ENCODE measurements at places on chromosomes 3 and 15.

GRCh38 chr3:14547693-14548092 is 7.6 kb upstream of the GRIP2 start:
- no peak for DNase-seq

DNA sequence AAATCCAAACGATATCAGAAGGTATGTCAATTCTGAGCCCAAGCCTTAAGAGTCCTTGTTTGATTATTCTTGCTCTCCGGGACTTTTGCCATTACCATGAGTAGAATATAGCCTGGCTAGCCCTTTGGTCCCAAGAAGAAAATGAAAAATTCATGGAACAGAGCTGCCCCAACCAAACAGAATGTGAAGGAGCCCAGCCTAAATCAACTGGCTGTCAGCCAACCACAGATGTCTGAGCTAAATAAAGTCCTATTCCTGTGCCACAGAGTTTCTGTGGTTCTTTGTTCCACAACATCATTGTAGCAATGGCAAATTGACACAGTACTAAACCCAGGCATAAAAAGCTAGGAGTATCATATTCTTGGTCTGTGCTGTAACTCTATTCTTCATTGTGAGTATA is 185.2 kb downstream of the CPNE4 start:
- DNase-seq: no peak

DNA sequence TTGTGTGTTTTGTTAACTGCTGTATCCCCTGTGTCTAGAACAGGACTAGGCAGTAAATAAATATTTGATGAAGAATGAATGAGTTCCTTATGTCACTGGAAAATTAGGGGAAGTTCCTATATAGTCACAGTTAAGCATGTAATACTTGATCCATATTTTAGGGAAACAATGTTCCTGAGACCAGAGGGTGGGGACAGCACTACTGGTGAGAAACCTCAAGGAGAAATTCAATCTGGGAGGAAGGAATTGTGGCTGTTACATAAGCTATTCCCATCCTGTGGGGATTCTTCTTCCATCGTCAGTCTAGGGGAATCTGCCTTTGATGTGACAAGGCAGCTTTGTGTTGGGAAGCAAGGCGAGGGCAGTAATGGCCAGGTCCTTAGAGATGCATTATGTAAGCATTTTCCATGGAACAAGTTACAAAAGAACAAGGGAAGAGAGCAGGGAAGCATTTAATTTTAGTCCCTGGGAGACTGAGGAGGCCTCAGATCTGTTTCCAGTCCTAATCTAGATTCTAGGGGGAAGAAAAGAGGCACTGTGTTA is 219.3 kb upstream of the TTC14 start:
- no peak for DNase-seq

DNA sequence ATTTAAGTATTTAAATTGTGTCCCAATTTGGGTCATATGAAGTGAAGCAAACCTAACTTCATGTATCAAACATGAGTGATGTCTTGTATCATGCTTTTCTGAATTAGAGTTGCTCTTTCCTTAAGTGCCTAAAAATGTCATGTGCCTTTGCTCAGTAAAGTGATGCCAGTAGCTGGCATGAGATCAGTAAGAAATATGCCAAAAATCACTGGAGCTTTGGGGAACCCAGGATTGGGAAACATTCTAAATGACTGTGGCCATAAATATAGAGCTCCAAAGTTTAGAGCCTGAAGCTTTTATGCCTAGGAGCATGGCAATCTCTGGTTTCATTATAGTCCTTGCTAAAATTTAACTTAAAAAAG is 33.8 kb downstream of the RBMS3 start:
- no peak for DNase-seq

DNA sequence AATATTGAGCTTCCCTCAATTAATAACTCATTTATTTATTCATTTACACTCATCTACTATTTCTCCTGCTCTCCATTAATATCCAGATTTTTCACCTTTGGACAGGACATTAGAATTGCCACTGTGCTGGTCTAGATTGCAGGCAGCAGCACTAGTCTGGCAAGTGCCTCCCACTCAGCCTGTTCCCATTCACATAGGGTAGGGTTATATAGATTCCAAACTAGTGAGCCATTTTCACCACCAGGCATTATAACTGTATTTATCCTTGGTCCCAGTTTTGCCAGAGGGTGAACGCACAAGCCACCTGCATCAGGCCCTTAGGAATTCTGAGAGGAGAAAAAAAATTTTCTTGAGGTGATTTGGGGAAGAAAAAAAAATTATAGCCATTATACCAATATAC is 44.5 kb downstream of the ANAPC13 start:
- DNase-seq: no peak

- DNase-seq: peak; percentile 28
Observed at GRCh38 chr3:183698318-183698751, 738 bp downstream of the YEATS2 start.

GRCh38 chr15:62545467-62546227 is 380.6 kb upstream of the C2CD4B start:
- no peak for DNase-seq

- DNase-seq: no peak
Observed at GRCh38 chr15:98807262-98807661, 158.9 kb downstream of the IGF1R start.

- DNase-seq: no peak
Observed at GRCh38 chr3:159187232-159187631, 385.4 kb downstream of the MFSD1 start.

DNA sequence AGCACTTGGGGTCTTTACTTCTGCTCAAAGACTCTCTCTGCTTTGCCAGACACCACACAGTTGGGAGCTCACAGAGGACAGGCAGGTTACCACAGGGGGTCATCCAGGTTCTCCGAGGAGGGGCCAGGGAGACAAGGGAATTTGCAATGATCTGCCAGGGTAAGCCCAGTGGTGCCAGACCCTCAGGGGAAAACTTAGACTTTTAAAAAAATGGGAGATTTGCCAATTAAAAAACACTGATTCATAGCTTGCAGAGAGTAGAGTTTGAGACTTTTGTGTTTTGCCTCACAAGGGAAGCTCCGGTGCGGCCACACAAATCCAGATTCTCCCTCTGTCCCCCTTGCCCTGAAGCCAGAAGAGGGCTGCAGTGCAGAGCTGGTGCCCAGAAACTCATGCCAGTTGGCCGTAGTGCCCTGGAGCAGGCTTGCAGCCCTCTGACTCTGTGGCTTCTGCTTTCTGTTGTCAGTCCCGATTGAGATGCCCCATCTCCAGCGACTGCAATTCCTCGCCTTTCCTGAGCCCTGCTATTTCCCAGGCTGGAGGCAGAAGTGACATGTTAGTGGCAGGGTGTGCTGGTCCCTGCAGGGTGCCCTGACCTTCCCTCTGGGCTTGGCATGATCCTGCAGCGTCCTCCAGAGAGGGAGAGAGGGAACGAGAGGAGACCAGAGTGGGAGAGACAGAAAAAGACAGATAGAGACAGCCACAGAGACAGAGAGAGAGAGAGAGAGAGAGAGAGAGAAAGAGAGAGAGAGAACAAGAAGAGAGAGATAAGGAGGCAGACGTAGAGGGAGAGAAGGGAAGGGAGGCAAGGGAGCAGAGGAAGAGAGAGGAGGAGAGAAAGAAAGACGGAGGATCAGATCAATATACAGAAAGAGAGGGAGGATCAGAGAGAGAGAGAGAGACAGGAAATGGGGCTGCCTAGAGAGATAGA is 46.0 kb downstream of the RHCG start:
- DNase-seq: no peak

DNA sequence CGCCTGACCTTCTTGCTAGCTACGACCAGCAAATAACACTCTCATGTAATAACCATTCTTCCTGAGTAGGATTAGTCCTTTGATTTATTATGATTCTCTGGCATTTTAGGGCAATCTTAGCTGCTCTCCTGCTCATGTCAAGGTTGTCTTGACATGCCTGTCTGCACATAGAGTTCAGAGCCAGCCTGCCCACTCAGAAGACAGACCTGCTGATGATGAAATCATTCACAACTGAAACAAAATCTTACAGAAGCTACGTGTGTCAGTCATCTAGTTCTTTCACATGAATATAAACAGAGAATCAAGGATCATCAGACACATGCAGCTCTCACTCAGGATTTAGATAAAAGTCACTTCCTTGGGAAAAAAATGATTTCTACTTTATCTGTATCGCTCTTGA is 173.6 kb upstream of the LYSMD4 start:
- DNase-seq: no peak

DNA sequence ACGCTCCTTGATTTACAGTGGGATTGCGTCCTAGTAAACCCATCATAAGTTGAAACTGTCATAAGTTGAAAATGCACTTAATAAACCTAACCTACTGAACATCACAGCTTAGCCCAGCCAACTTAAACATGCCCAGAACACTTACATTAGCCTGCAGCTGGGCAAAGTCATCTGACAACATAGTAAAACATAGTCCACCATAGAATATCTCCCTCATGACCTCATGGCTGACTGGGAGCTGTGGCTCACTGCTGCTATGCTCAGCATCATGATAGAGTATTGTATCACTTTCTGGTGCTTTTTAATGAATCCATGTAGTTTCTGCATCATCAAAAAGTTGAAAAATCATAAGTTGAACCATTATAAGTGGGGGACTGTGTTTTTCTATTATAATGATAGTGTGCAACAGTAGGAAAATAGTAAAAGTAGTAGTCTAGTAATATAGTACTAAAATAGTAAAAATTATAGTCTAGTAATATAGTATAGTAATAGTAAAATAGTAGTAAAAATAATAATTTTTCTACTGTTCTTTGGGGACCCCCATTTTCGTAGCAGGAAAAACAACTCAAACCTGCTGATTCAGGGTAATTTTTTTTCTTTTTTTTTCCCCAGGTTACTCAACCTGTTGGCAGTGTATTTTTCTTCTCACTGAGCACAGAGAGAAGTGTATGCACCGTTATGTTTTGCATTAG is 233.5 kb downstream of the MYRIP start:
- no peak for DNase-seq

DNA sequence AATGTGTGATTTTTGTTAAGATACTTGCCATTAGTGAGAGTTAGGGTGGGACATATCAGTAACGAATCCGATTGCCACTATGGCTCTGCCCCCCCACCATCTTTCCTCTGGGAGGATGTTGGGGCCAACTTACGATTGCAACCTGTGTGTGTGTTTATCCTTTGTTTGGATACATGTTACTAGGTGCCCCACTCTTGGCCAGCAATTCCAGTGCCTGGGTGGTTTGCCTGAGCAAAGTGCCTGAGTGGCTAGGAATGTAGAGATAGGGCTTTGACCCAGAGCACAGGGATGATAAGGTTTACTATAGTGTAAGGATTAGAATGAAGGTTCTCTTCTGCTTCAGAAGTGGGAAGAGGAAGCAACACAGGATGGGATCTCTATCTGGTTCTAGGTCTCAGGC is 231.8 kb downstream of the TP63 start:
- DNase-seq: no peak

GRCh38 chr3:149233323-149233722 is 11.7 kb upstream of the CP start:
- no peak for DNase-seq

GRCh38 chr15:101142711-101143110 is 109.1 kb downstream of the CHSY1 start:
- DNase-seq: no peak

GRCh38 chr3:52277972-52278509 is 408 bp downstream of the WDR82 start:
- DNase-seq: peak; percentile 67

DNA sequence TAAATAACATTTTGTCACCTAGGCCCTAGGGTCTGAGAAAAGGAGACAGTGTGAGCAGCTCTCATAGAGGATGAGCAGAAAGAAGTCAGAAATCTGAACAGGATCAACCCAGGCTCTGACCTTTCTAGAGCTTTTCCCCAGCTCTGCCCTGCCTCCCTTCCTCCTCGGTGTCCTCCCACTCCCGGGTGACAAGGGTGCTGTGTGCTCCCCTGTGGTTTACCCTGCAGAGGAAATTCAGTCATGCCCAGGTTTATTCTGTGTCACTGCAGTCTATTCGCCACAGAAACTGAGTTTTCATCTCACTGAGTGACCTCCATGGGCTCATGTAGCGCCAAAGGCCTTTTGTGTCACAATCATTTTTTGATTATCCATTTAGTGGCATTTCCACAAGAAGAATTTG is 76.6 kb downstream of the IL12A start:
- DNase-seq: no peak

GRCh38 chr15:60970246-60971170 is 258.6 kb downstream of the RORA start:
- no peak for DNase-seq

DNA sequence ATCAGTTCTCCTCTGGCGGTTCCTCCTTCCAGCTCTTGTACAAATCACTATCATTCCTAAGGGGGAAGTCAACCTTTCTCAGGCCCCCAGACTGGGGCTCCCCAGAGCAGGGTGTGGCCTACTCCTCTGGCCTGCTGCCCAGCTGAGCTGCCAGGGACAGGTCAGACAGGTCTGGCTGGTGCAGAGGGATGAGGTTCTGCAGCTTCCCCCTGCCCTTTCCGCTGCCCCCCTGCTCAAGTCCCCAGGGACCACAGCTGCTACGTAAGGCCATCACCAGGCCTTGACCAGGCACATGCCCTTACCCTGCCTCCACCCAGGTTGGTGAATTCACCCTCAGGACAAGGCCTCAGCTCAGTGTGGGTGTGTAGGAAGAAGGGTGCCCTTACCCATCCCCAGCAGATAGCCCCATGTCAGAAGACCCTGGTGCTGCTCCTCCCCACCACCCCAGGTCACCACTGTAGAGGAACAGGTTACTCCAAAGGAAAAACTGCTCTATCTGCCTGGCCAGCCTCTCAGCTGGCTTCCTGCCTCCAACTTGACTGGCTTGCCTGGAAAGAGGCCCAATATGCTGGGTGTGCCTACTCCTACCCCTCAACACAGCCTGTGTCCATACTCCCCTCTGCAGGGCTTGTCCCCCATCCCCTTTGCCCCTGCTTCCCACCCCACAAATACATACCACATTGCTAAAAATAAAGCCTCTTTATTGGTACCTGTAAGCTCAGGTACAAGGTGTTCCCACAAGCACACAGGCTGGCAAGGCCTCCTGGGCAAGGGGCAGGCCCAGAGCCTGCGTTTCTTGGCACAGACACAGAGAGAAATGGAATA is 12.0 kb downstream of the CSRNP1 start:
- DNase-seq: no peak

GRCh38 chr3:83802801-83803200 is 1156.0 kb upstream of the CADM2 start:
- DNase-seq: no peak

GRCh38 chr15:97750060-97750459 is 210.4 kb upstream of the ARRDC4 start:
- no peak for DNase-seq

DNA sequence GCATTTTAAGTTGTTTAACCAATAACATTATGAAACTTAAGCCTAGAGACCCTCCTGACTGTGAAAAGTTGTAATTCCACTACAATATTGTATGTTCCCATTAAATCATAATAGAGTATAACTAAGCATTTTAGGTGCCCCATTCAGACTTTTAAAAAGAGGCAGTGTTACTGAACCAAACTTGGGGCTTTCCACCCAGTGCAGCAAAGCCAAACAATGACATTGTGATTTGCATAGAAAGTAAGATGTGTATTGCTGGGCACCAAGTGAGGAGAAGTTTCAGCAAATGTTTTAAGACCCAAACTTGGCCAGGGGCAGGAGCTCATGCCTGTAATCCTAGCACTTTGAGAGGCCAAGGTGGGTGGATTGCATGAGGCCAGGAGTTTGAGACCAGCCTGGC is 706.2 kb downstream of the GRM7 start:
- DNase-seq: no peak

GRCh38 chr15:56919609-56920366 is 1.3 kb downstream of the TCF12 start:
- DNase-seq: peak; percentile 11

Measured in CD4-positive, alpha-beta T cell treated with Interleukin-17A for 4 hours (primary cell).